DND-41 (cell line): ENCODE measurements at places on chromosomes 13 and 19.
A peak's percentile ranks its signal among the peaks of the same experiment; 100 is the strongest.

DNA sequence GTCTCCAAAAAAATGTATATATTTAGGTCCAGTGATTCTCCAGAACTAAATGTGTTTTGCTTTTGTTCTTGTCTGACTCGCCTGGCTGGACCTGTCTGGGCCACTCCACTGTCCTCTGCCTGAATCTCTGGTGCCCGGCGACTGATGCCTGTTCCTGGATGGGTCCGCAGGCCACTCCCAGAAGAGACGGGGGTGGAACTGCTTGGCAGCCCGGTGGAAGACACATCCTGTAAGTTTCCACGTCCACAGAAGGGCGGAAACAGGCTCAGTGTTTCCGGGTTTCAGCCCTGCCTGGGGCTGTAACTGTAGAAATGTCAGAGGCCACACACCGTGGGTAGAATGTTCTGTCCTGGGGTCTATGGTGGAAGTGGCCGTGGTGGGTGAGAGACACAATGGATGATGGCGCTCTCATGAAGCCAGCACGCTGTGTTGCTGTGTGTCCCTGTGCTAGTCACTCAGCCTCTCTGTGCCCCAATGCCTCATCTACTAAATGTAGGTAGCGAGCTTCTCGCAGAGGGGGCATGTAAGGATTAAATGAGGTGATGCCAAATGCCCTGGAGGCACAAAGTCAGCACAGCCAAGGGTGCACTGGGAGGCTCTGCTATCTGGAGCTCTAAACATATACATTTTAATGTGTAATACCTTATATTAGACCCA, 22.0 kb downstream of the ATCAY start:
- H3K4me1 ChIP-seq, result no peaks in the 10 kb centered on the region
- no peaks in the 10 kb centered on the region for H3K36me3 ChIP-seq
- H3K4me3 ChIP-seq, result no peak overlapping the region
- no peak overlapping the region for H3K27ac ChIP-seq
- no peaks in the 10 kb centered on the region for H3K27me3 ChIP-seq

DNA sequence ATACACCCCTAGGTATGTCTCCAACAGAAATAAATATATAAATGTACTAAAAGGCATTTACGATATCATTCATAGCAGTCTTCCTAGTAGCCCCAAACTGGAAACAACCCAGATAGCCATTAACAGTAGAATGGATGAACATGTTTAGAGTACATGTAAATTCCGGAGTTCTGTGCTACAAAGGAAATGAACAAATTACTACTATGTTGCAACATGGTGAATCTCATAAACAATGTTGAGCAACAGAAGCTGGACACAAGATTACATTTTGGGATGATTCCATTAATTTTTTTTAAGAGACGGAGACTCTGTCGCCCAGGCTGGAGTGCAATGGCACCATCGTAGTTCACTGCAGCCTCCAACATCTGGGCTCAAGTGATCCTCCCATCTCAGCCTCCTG, 5.9 kb upstream of the SLC7A10 start:
- no peaks in the 10 kb centered on the region for H3K36me3 ChIP-seq
- H3K27ac ChIP-seq, result no peak overlapping the region
- H3K4me3 ChIP-seq, result no peak overlapping the region
- no peaks in the 10 kb centered on the region for H3K4me1 ChIP-seq
- H3K27me3 ChIP-seq, result no peaks in the 10 kb centered on the region

- no peaks in the 10 kb centered on the region for H3K27me3 ChIP-seq
- no peaks in the 10 kb centered on the region for H3K36me3 ChIP-seq
- H3K4me3 ChIP-seq, result no peak overlapping the region
- H3K27ac ChIP-seq, result no peak overlapping the region
- no peaks in the 10 kb centered on the region for H3K4me1 ChIP-seq
Measured at GRCh38 chr19:5864725-5865486, 5.4 kb downstream of the FUT5 start.

GRCh38 chr13:108026680-108027410, 188.5 kb downstream of the LIG4 start:
- no peaks in the 10 kb centered on the region for H3K36me3 ChIP-seq
- no peak overlapping the region for H3K27ac ChIP-seq
- H3K27me3 ChIP-seq, result no peaks in the 10 kb centered on the region
- H3K4me1 ChIP-seq, result no peaks in the 10 kb centered on the region
- no peak for DNase-seq

DNA sequence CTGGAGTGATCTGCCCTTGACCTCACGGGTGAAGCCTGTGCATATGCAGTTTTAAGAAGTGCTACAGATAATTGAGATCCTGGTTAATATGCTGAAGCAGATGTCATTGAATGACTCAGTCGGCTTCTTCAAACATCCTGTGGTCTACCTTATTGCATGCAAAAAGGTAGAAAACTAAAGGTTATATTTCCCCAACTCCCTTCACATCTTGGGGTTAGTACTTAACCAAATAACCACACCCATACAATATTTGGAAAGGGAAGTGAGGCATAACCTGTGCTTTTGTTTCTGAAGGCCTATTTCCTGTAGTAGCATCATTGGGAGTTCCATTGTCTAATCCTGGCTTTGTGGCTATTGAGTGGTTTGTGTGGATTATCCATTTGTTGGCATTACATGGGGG, 58.3 kb downstream of the RAP2A start:
- no peaks in the 10 kb centered on the region for H3K36me3 ChIP-seq
- H3K27me3 ChIP-seq, result no peaks in the 10 kb centered on the region
- H3K4me1 ChIP-seq, result no peaks in the 10 kb centered on the region
- no peak overlapping the region for H3K27ac ChIP-seq

GRCh38 chr19:51551673-51552432, 19.2 kb upstream of the ZNF175 start:
- no peak overlapping the region for H3K27ac ChIP-seq
- H3K27me3 ChIP-seq, result peaks cover 15% of the 10 kb centered on the region
- no peak for DNase-seq
- H3K4me1 ChIP-seq, result no peaks in the 10 kb centered on the region

- DNase-seq, result no peak
- no peak overlapping the region for H3K4me3 ChIP-seq
- H3K27me3 ChIP-seq, result no peaks in the 10 kb centered on the region
Measured at GRCh38 chr13:109999659-110000533, 213.5 kb upstream of the IRS2 start.

DNA sequence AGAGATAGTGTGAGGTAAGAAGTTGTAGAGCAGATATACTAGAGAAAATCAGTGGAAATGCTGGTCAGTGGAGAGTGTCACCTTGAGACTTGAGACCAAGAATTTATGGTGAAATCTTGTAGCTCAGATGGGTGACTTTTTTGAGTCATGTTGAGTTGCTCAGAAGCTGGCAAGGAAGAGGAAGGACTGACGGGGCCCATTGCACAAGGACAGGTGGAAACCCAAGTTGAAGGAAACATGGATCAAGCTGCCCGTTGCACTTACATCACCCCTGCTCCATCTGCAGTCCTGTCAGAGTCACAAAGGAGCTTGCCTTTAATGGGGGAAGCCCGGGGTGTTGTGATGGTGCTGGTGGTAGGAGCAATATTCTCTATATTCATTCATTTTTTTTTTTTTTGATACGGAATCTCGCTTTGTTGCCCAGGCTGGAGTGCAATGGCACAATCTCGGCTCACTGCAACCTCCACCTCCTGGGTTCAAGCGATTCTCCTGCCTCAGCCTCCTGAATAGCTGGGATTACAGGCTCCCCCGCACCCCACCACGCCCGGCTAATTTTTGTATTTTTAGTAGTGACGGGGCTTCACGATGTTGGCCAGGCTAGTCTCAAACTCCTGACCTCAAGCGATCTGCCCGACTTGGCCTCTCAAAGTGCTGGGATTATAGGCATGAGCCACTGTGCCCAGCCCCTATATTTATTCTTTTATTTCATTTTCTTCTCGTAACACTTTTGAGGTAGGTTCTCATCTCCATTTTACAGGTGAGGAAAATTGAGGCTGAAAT, 27.4 kb downstream of the UBAC2 start:
- DNase-seq, result no peak
- no peaks in the 10 kb centered on the region for H3K27me3 ChIP-seq
- H3K27ac ChIP-seq, result peak overlapping the region; percentile 90

DNA sequence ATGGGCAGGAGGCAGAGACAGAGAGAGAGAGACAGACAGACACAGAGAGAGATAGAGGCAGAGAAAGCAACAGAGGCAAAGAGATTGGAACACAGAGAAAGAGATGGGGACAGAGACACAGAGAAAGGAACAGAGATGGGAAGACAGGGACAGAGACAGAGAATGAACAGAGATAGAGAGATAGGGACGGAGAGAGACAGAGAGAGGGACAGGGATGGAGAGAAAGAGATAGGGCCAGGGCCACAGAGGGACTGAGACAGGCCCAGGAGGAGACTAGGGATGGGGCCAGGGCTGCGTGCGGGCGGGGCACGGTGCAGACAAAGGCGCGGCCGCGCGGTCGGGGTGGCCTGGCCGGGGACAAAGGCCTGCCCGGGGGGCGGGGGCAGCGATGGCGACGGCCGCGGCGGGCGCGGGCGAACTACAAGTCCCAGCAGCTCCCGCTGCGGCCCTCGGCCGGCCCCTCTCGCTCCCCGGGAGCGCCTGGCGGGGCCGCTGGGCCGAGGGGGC, at the start of gene ZNF358:
ZNF358 (plus strand) TSS at position 459 of the 507 bp plus-strand sequence. CDS start 3,140 bp downstream, outside the sequence.
- H3K4me3 ChIP-seq, result peak within 1 kb of the TSS; percentile 91
- DNase-seq, result peak; percentile 70
- no peaks in the 10 kb centered on the region for H3K27me3 ChIP-seq
- 0 out of 2 replicates have a peak, but pooled peaks cover 7% of the 10 kb centered on the region for H3K36me3 ChIP-seq
- H3K4me1 ChIP-seq, result peaks cover 23% of the 10 kb centered on the region

GRCh38 chr19:17626456-17627015, 61.6 kb downstream of the UNC13A start:
- no peak overlapping the region for H3K4me3 ChIP-seq
- H3K4me1 ChIP-seq, result no peaks in the 10 kb centered on the region
- DNase-seq, result no peak

- H3K4me3 ChIP-seq, result no peak overlapping the region
- H3K36me3 ChIP-seq, result no peaks in the 10 kb centered on the region
- H3K27me3 ChIP-seq, result no peaks in the 10 kb centered on the region
- DNase-seq, result no peak
- H3K4me1 ChIP-seq, result no peaks in the 10 kb centered on the region
- H3K27ac ChIP-seq, result no peak overlapping the region
Measured at GRCh38 chr13:81001828-81002385, 661.0 kb upstream of the SPRY2 start.

- peaks cover 37% of the 10 kb centered on the region for H3K4me1 ChIP-seq
- H3K27me3 ChIP-seq, result no peaks in the 10 kb centered on the region
- peak overlapping the region; percentile 70 for H3K27ac ChIP-seq
- H3K36me3 ChIP-seq, result peaks cover 32% of the 10 kb centered on the region
- H3K4me3 ChIP-seq, result peak overlapping the region; percentile 99
Measured at GRCh38 chr19:17719730-17720400, 585 bp downstream of the MAP1S start.

DNA sequence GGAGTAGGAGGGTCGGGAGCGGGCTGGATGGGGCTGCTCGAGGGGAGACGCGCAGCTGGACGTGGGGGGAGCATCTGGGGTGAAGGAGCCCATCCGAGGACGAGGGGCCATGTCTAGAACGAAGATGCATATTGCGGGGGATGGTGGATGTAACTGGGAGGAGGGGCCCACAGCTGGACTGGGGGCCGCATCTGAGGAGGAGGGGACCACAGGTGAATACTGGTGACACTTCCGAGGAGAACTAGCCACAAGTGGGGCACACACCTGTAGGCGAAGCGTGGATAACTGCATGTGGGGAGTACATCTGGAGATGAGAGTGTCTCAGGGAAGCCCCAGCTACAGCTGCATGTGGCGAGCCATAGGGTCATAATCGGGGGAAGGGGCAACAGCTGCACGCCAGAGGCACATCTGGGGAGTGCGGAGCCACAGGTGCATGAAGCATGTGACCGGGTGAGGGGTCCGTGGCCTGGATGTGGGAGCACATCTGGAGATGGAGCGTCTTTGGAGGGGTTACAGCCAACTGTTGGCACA, 402 bp downstream of the ZSWIM9 start:
- peaks cover 42% of the 10 kb centered on the region for H3K36me3 ChIP-seq
- peak overlapping the region; percentile 100 for H3K4me3 ChIP-seq
- no peaks in the 10 kb centered on the region for H3K27me3 ChIP-seq
- peaks cover 35% of the 10 kb centered on the region for H3K4me1 ChIP-seq

DNA sequence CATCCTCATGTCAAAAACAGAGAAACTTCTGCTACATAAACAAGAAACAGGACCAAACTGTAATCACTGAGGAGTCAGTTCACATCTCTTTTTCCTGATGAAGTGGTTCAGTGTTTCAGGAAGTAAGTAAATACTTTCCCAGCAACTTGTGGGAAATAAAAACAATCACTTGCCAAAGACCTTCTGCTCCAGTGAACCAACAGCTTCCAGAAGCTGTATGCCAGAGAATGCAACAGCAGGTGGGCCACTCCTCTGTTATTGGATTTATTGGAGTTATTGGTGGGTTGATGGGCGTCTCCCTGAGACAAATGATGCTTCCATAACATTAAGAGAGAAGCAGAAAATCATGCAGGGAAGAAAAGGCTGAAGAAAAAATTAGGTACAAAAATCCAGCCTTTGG, 9.9 kb downstream of the SLC6A16 start:
- H3K27me3 ChIP-seq, result peaks cover under 1% of the 10 kb centered on the region
- DNase-seq, result no peak
- no peak overlapping the region for H3K27ac ChIP-seq
- H3K4me3 ChIP-seq, result no peak overlapping the region

GRCh38 chr19:879711-880438, 13.1 kb downstream of the MED16 start:
- H3K4me1 ChIP-seq, result no peaks in the 10 kb centered on the region
- no peak overlapping the region for H3K27ac ChIP-seq
- no peak overlapping the region for H3K4me3 ChIP-seq
- H3K36me3 ChIP-seq, result peaks cover 68% of the 10 kb centered on the region
